Activated CD8-positive, alpha-beta T cell treated with anti-CD3 and anti-CD28 coated beads, Interleukin-2, amount 10 ng/mL, durations not matched to agents 7 days and 5 days (primary cell): ENCODE measurements at places on chromosomes 3 and 15. TPM values are rescaled to one million over a fixed set of nuclear protein-coding genes. Genes with fewer than 3 reads are reported as not detected.

- no peak overlapping the region for H3K4me3 ChIP-seq
- no peaks in the 10 kb centered on the region for H3K36me3 ChIP-seq
- no peak for DNase-seq
- no peak overlapping the region for H3K27ac ChIP-seq
- peaks cover 7% of the 10 kb centered on the region for H3K4me1 ChIP-seq
Observed at GRCh38 chr3:78794431-78794830, 973.4 kb downstream of the ROBO1 start.

GRCh38 chr3:14471016-14471415 lies 68.6 kb downstream of the SLC6A6 start:
- no peak overlapping the region for H3K27ac ChIP-seq
- peaks cover 10% of the 10 kb centered on the region for H3K36me3 ChIP-seq
- peaks cover 3% of the 10 kb centered on the region for H3K4me1 ChIP-seq
- no peaks in the 10 kb centered on the region for H3K27me3 ChIP-seq
- no peak for DNase-seq

- no peak for DNase-seq
- no peak overlapping the region for H3K4me3 ChIP-seq
- no peaks in the 10 kb centered on the region for H3K4me1 ChIP-seq
- H3K27me3 ChIP-seq: no peaks in the 10 kb centered on the region
Observed at GRCh38 chr3:95655363-95655986, 1158.9 kb upstream of the EPHA6 start.

DNA sequence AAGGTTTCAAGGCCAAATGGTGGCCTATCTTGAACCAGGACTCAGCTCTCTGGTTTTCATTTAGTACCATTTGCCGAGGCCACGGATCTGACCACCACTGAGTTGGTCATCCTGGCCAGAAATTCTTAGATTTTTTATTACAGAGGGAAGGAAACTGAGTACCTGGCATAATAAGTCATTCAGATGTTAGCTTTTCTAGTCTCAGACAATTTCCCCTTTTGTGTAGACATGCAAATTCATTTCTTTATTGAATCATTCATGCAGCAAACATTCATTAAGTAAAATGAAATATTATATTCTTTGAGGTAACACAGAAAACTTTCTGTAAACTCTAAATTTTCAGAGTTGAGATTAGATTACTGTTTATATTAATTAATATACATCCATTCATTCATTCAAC lies 223.7 kb downstream of the PDCD6IP start:
- peaks cover 2% of the 10 kb centered on the region for H3K36me3 ChIP-seq
- H3K4me3 ChIP-seq: no peak overlapping the region
- H3K27me3 ChIP-seq: peaks cover 4% of the 10 kb centered on the region

SLC25A26 gene
- total RNA-seq: 14.2 TPM

GRCh38 chr15:78355177-78355576 lies 15.0 kb downstream of the CRABP1 start:
- H3K4me1 ChIP-seq: no peaks in the 10 kb centered on the region
- H3K4me3 ChIP-seq: no peak overlapping the region
- no peak for DNase-seq
- H3K36me3 ChIP-seq: no peaks in the 10 kb centered on the region

KLF15 gene
- total RNA-seq: not detected

KBTBD8 gene
- 10.8 TPM for total RNA-seq

SOX14 gene
- not detected for total RNA-seq

DNA sequence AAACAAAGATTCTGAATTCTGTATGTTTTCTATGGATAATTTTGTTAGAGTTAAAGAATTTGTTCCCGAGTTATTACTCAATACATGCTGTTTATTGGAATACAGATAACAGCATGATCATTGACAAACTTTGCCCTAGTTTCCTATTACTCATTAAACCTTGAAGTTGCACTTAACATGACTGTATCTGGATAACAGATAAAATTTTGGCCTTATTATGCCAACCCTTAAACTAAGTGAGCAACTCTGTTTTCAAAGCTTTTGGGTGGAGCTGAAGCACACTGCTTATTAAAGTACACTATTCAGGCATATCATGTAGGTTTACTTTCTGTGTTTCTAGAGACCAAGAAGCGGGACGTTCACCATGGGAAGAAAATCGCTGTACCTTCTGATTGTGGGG lies at the start of gene AADAC:
Gene AADAC (plus strand): TSS at position 318 of the 400 bp plus-strand sequence. CDS start 47 bp downstream, at position 365.
- H3K4me3 ChIP-seq: no peak within 1 kb of the TSS
- no peaks in the 10 kb centered on the region for H3K36me3 ChIP-seq
- H3K27me3 ChIP-seq: peaks cover 15% of the 10 kb centered on the region
- no peaks in the 10 kb centered on the region for H3K4me1 ChIP-seq
- DNase-seq: no peak
- no peak within 1 kb of the TSS for H3K27ac ChIP-seq

DNA sequence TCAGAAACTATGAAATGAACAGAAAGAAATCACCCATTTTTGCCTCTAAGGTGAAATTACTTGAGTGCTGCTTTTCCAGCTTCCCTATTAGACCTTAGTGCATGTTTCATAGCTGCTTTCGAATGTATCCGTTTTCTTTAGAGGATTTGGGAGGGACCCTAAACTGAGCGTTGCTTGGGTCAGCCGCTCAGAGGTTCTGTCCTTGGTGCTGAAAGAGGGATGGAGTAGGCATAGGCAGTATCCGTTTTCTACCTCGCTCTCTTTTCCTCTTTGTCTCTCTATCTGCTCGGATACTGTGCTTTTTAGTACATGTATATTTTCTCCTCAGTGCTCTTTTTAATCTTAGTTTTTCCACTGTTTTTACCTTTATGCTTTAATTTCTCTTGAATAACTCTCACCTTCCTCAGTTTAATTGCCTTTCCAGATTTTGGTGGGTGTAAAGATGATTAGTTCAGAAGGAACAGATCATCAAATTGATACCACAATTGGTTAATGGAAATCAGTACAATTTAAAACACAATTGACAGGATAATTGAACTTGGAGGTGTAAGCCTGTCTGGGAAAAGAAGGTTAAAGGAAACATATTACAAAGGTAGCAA lies at the start of gene DRD3:
Gene DRD3 (minus strand): TSS at position 283 of the 599 bp plus-strand sequence. CDS start 7,060 bp downstream, outside the sequence.
- H3K27ac ChIP-seq: no peak within 1 kb of the TSS
- peak; percentile 53 for DNase-seq
- H3K27me3 ChIP-seq: peaks cover 17% of the 10 kb centered on the region
- H3K36me3 ChIP-seq: no peaks in the 10 kb centered on the region
- H3K4me1 ChIP-seq: peaks cover 5% of the 10 kb centered on the region

DNA sequence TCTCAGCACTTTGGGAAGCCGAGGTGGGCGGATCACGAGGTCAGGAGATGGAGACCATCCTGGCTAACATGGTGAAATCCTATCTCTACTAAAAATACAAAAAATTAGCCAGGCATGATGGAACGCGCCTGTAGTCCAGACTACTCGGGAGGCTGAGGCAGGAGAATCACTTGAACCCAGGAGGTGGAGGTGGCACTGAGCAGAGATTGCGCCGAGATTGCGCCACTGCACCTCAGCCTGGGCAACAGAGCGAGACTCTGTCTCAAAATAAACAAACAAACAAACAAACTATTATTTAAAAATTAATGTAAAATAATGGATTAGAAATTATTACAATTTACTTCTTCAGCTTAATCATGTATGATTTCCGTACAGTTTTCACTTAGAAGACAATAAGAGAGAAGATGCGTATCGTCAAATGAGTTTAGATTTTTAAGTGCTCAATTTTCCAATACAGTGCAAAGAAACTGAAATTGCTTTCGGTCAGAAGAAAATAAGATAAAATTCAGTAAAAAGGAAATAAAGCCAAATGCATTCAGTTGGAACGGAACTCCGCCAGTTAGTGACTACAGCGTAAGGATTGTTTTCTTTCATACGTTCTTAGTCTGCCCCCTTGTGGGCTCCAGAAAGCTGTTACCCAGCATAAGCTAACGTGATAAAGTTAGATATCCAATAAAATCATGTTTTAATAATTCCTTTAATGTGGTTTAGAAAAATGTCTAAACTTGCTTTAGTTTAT lies 24.8 kb downstream of the AADAC start:
- DNase-seq: peak; percentile 61
- H3K27me3 ChIP-seq: peaks cover 30% of the 10 kb centered on the region
- H3K36me3 ChIP-seq: no peaks in the 10 kb centered on the region
- H3K27ac ChIP-seq: no peak overlapping the region
- H3K4me1 ChIP-seq: no peaks in the 10 kb centered on the region
- H3K4me3 ChIP-seq: no peak overlapping the region

SCN5A gene
- total RNA-seq: 0.08 TPM

DNA sequence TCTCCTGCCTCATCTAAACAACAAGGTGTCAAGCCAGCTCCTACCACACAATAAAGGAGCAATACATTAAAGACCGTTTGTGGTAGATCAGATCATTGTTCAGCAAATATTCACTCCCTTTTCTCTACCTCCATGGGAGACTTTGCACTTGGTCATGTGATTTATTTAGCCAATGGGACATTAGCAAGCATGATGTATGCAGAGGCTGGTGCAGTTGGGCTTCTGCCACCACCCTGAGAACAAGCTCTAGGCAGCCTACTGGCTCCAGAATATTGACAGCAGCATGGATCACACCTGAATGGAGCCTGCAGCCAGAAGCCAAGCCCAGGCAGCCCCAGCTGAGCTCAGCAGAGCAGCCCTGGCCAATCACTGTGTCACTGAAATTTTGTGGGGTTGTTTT lies 99.4 kb upstream of the UBE2E2 start:
- no peaks in the 10 kb centered on the region for H3K36me3 ChIP-seq
- H3K4me3 ChIP-seq: no peak overlapping the region
- DNase-seq: no peak
- no peak overlapping the region for H3K27ac ChIP-seq
- no peaks in the 10 kb centered on the region for H3K27me3 ChIP-seq
- no peaks in the 10 kb centered on the region for H3K4me1 ChIP-seq

DNA sequence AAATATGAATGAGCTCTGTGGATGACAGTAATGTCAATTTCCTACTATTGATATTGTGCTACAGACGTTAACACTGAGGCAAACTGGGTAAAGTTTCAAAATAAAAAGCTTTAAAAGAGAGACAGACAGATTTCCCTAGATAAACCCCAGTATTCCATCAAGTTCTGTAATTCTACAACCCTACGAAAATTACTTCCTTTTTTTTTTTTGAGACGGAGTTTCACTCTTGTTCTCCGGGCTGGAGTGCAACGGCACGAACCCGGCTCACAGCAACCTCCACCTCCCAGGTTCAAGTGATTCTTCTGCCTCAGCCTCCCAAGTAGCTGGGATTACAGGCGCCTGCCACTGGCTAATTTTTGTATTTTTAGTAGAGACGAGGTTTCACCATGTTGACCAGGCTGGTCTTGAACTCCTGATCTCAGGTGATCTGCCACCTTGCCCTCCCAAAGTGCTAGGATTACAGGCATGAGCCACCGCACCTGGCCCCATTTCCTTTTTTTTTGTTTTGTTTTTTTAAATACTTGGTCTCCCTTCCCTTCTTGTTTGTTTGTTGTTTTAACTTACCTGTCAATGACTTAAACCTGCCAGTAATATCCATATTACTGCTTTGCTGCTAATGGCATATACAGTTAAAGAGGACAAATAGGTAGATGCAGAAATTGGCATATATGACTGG lies 57.2 kb downstream of the CBLB start:
- DNase-seq: no peak
- no peak overlapping the region for H3K4me3 ChIP-seq
- H3K4me1 ChIP-seq: peaks cover 62% of the 10 kb centered on the region
- no peaks in the 10 kb centered on the region for H3K27me3 ChIP-seq

DNA sequence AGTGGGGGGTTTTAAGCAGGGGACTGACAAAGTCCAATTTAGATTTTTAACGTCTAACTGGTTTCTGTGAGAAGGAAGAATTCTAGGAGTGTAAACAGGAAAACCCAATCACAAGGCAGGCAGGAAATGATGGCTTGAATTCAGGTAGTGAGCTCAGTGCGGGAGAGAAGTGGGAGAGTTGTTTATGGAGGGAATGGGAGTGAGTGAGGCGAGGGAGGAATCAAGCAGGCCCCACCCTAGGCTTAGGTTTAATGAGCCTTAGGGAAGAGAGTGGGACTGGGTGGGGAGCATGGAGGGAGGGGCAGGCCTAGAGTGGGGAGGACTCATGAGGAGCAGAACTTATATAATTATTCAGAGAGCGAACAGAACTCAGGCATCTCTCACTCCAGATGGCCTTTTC lies 17.9 kb downstream of the VIPR1 start:
- peaks cover 17% of the 10 kb centered on the region for H3K4me1 ChIP-seq
- DNase-seq: no peak
- H3K4me3 ChIP-seq: no peak overlapping the region
- no peaks in the 10 kb centered on the region for H3K27me3 ChIP-seq
- peak overlapping the region; percentile 60 for H3K27ac ChIP-seq
- H3K36me3 ChIP-seq: peaks cover 7% of the 10 kb centered on the region

CCDC50 gene
- 7.6 TPM for total RNA-seq

- no peak overlapping the region for H3K4me3 ChIP-seq
- no peak for DNase-seq
- peaks cover 15% of the 10 kb centered on the region for H3K27me3 ChIP-seq
- no peaks in the 10 kb centered on the region for H3K36me3 ChIP-seq
- no peak overlapping the region for H3K27ac ChIP-seq
Observed at GRCh38 chr3:53823026-53823955, 22.9 kb downstream of the CHDH start.

GRCh38 chr15:36517758-36518157 lies 61.7 kb upstream of the CDIN1 start:
- H3K27ac ChIP-seq: no peak overlapping the region
- DNase-seq: no peak
- no peaks in the 10 kb centered on the region for H3K4me1 ChIP-seq
- no peaks in the 10 kb centered on the region for H3K27me3 ChIP-seq

PDZRN3 gene
- not detected for total RNA-seq

DNA sequence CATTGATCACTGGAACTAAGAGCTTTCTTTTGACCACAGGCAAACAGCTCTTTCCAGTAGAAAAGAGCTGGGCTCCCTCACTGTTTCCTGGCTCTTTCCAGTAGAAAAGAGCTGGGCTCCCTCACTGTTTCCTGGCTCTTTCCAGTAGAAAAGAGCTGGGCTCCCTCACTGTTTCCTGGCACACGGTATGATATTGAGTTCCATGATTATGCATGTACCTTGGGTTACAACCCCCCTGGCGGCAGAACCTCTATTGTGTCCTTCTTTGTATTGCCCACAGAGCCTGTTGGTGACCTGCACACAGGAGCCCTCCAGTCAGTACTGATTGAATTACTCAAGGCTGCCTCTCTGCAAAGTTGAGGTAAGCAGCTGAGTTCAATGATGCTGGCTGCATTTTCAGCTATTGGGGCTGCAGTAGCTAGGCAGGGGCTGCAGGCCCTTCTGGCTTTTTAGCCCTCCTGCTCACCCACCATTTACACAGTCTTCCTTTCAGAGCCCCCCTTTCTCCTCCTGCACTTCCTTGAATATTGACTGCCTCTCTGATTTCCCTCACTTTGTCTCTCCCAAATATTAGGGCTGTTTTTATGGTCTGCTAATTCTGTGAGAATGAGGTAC lies 10.2 kb downstream of the ACKR2 start:
- no peak overlapping the region for H3K27ac ChIP-seq
- peaks cover 7% of the 10 kb centered on the region for H3K4me1 ChIP-seq
- peaks cover 12% of the 10 kb centered on the region for H3K27me3 ChIP-seq
- no peak for DNase-seq

- peaks cover 41% of the 10 kb centered on the region for H3K4me1 ChIP-seq
- no peak overlapping the region for H3K4me3 ChIP-seq
- no peak for DNase-seq
Observed at GRCh38 chr15:59317211-59317610, 55.5 kb downstream of the MYO1E start.

GRCh38 chr3:114508976-114509375 lies 215.1 kb downstream of the TIGIT start:
- H3K4me1 ChIP-seq: no peaks in the 10 kb centered on the region
- no peaks in the 10 kb centered on the region for H3K27me3 ChIP-seq
- H3K4me3 ChIP-seq: no peak overlapping the region
- no peaks in the 10 kb centered on the region for H3K36me3 ChIP-seq
- no peak for DNase-seq

C3orf49 gene
- not detected for total RNA-seq
